A549 (cell line): ENCODE measurements at places on chromosomes 12 and 14.

DNA sequence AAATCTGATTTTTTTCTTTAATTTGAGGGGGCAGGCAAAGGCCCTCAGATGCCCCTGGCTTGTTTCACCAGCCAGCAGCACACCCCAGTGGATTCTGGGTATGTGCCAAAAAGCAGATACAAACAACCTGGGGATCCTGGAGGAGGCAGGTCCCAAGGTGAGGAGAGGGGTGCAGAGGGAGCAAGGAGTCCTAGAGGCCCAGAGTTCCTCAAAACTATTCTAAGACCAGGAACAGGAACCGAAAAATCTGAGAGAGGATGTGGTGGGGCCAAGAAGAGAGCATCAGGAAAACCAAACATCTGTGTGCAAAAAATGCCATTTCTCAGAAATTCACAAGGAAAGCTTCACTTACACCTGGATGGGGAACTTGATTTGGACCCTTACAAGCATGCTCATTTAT, 8.2 kb downstream of the KCNA5 start:
- DNase-seq = no peak

GRCh38 chr12:2682296-2683251, 112.2 kb upstream of the FKBP4 start:
- peak; percentile 19 for DNase-seq

DNA sequence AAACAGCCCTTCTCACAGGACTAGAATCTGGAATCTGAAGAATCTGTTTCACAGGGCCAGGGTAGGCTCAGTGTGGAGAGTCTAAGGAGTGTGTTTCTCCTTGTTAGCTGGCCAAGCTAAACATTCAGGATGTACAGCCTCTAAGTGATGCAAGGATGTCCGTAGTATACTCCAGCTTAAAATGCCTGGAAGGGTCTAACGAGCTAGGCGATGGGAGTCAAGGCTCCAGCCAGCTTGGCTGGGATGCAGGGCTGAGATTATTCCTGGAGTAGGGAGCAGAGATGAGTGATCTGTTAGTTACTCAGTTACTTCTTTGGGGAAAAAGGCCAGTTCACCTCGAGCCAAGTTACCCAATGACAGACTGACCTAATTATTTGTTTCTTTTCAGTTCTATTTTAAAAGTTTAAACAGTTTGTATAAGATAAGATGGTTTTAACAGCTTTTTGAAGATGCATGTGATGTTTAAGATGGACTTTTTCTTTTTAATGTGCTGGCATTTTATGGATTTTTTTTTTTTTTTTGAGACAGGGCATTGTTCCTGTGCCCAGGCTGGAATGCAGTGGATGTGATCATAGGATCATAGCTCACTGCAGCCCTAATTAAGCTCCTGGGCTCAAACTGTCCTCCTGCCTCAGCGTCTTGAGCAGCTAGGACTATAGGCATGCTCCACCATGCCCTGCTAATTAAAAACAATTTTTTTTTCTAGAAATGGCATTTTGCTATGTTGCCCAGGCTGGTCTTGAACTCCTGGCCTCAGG, 41.1 kb downstream of the SYNE2 start:
- DNase-seq = no peak

GRCh38 chr14:60253649-60254048, 4.6 kb downstream of the PPM1A start:
- no peak for DNase-seq

GRCh38 chr14:35760143-35760542, 49.0 kb downstream of the RALGAPA1 start:
- DNase-seq = no peak

- DNase-seq = peak; percentile 95
Measured at GRCh38 chr14:61561657-61562276, 133.5 kb upstream of the HIF1A start.

- DNase-seq = no peak
Measured at GRCh38 chr12:29634057-29634456, 136.6 kb upstream of the OVCH1 start.

GRCh38 chr12:13211191-13211858, 14.8 kb downstream of the EMP1 start:
- DNase-seq = no peak
